ENCODE measurements at places on chromosomes 11 and 22.

DNA sequence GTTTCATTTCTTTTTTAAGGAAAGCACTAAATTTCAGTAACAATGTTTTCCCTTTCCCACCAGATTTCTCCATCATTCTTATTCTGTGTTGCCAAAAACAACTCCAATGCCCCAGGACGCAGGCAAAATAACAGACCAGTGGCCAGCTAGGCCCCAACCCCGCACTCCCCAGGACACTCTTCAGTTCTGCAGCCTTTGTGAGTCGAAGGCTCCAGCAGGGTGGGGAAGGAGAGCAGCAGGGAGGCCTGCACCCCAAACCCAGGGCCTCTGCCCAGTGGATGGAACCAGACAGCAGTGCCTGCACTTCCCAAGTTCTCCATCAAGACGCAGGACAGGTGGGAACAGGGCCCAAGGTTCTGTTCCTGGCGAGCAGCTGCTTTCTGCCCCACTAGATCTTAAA, 34.4 kb downstream of the PPP2R1B start:
- no peak for DNase-seq

GRCh38 chr11:95671768-95672167, 117.8 kb downstream of the FAM76B start:
- DNase-seq, result no peak

- no peak for DNase-seq
Measured at GRCh38 chr11:57237204-57237681, at the start of gene APLNR. Gene APLNR (minus strand): TSS chr11:57237250. CDS start chr11:57237004, 246 bp downstream.

DNA sequence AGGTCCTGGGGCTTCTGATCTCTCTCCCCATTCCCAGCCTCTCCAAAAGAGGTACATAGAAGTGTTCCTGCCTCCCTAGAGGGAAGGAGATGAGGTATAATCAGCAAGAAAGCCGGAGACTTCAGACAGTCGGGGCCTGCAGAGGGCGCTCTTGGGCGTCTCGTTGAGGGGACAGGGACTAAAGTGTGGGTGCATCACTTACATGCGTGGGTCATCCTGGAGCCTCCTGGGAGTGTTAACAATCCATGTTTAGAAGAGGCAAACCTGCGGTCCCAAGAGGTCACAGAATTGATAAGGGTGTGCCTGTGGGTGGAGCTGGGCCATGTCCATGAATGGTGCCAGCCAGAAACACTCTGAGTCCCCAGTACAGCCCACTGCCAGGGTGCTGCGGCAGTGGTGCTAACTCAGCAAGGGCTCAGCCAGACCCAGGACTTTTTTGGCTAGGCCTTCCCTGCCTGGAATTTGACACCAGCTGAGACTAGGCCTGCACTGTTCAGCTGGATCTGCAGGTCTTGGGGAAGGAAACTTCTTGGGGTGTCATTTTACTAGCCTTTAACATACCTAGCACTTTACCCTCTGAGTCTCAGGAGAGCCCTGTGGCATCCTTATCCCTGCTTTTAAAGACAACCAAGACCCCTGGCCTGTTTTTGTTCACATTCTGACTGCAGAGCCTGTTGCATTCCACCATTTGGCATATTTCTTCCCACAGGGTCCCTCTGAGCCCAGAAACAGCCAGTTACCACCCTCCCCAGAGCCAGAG, 5.5 kb downstream of the YDJC start:
- DNase-seq, result peak; percentile 59

DNA sequence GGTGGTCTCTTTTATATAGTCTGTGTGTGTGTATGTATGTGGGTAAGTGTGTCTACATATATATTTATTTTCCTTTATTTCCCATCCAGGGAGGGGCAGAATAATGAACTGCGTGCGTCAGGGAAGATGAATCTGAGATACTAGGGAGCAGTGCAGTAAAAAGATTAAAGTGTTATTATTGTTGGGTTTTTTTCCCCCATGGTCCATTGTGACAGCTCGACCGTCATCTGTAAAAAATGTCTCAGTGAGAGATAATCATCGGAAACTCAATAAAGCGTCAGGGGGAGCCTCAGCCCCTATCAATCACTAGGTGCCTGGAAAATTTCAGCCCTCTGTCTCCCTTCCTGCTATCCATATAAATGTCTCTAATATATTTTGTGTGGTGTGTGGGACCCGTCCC, 64.6 kb downstream of the CLPB start:
- no peak for DNase-seq

DNA sequence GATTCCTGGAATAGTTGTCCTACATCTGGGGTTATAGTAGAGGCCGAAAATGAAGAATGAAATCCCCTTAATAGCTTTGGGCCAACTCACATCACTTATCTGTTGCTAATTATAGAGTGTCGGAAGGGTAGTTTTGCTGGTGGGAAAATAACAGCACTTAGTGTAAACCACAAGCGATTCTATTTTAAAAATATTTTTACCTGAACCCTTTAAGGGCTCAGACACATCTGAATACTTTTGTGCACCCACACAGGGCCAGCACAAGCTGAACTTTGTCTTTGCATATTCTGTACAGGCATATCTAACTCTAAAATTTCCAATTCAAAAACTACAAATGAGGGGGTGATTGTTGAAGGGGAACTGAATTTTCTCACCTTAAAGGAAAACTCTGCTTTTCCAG, 27.6 kb downstream of the SLC6A5 start:
- DNase-seq, result no peak

DNA sequence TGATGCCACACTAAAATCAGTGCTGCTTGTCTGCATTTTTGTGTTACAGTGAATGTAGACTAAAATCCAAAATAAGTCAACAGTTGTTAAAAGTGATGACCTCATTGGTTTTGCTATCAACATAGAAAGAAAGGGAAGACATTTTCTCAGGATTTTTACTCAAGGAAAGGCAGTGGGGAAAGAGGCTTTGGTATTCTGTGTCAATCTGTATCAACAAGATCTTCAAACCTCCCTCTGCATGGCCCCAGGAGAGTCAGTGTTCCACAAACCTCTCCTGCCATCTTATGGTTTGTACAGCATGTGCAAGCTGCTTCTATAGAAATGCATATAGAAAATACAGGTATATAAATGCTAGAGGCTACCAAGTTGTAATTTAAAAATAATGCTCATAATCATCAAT, 13.8 kb upstream of the OR51M1 start:
- no peak for DNase-seq

- no peak for DNase-seq
Measured at GRCh38 chr22:34159491-34159890, 239.2 kb upstream of the LARGE1 start.

DNA sequence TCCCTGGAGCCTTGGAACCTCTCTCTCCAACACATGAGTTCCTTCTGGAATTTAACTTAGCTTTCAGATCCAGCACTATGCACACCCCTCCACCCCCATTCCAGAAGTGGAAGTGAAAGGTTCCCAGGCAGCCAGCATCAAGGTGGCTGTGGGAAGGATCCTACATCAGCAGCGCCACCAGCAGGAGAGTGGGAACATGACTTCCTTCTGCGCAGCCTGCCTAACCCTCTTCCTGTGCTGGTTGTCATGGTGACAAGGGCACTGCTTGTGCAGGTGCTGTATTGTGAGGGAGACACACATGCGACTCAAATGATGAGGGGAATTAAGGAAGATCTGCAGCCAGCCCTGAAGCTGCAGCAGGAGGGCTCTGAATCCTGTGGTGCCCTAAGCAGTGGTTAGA, 904.5 kb upstream of the API5 start:
- peak; percentile 0 for DNase-seq

GRCh38 chr22:49724030-49724892, 103.4 kb downstream of the BRD1 start:
- peak; percentile 65 for DNase-seq
